Non-pigmented ciliary epithelial cell (primary cell): ENCODE measurements at places on chromosomes 4 and X.

- DNase-seq: no peak
Observed at GRCh38 chrX:149903889-149904748, 23.1 kb downstream of the MAGEA8 start.

GRCh38 chr4:51842167-51842553 lies 793 bp upstream of the DCUN1D4 start:
- DNase-seq: no peak

DNA sequence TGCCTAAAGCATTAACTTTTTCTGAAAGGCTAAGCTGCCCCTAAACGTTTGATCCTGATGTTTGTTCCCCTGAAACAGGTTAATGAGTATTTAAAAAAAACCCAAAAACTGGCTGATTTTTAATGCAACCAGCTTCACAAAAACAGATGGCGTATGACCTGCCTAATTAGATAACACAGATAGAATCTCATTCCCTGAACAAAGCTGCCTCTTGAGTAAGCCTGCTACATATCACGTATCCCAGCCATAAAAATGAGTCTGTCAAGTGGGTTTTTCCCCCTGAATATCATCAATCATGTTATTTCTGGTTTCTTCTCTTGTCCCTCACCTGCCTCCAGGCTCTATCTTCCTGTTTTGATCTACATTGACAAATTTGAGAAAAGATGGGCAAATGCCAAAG lies 154.2 kb upstream of the FAM9B start:
- DNase-seq: no peak

- DNase-seq: no peak
Observed at GRCh38 chr4:22877486-22878052, 184.8 kb downstream of the GBA3 start.

GRCh38 chrX:12390301-12390700 lies 252.0 kb downstream of the FRMPD4 start:
- DNase-seq: no peak

DNA sequence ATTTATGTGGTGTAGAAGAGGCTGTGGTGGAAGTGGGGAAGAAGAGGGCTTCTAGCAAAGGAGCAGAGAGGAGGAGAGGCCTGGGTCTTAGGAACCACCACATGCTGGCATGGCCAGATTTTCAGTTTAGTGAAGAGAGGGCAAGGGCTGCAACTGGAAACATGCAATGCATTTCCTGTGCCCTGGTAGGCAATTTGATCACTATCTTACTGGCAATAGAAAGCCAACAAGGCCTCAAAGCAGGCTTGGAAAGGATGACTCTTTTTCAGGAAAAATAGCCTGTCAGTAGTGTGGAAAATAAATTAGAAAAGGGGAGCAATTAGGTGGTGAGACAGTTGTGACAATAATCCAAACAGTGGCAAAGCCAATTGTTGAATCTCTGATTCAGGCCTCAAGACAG lies 501.9 kb upstream of the ZFP42 start:
- DNase-seq: no peak

GRCh38 chr4:160091631-160092030 lies 988.8 kb downstream of the RAPGEF2 start:
- no peak for DNase-seq

- DNase-seq: peak; percentile 52
Observed at GRCh38 chrX:19811807-19812604, 75.4 kb downstream of the SH3KBP1 start.

- no peak for DNase-seq
Observed at GRCh38 chr4:8427262-8427661, 13.3 kb downstream of the ACOX3 start.

GRCh38 chrX:150889131-150889530 lies 9.3 kb downstream of the CD99L2 start:
- no peak for DNase-seq

- DNase-seq: no peak
Observed at GRCh38 chrX:84467898-84468297, 34.4 kb downstream of the HDX start.

GRCh38 chr4:44679060-44679459 lies 840 bp downstream of the GUF1 start:
- no peak for DNase-seq

GRCh38 chrX:16671005-16671404 lies 21.0 kb downstream of the S100G start:
- DNase-seq: no peak

DNA sequence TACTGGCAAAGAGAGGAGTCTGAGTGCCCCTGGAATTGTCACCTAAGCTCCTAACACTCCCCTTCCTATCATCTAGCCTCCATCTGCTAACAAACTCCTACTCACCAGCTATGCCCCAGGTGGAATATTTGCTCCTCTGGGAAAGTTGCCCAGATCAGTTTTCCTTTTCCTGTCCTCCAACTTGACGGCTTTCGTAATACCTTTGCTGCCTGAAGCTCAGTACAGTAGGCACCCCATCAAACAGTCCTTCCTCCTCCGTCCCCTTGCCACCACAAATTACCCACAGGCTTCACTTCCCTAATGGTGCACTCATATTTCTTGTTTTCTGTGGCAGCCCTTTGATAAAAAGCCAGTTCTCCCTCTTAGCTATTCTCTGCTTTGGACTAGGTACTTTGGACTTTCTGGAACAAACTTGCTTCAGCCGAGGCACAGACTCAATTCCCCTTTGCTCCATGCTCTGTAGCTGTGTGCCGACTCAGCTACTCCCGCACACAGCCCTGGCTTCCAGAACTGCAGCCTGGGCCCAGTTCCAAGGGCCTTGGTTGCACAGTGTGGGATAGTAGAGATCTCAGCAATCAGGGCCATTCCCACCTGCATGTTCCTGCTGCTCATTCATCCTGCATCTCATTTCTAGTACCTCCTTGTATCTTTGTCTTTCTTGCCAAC lies 605.1 kb downstream of the BCOR start:
- no peak for DNase-seq

DNA sequence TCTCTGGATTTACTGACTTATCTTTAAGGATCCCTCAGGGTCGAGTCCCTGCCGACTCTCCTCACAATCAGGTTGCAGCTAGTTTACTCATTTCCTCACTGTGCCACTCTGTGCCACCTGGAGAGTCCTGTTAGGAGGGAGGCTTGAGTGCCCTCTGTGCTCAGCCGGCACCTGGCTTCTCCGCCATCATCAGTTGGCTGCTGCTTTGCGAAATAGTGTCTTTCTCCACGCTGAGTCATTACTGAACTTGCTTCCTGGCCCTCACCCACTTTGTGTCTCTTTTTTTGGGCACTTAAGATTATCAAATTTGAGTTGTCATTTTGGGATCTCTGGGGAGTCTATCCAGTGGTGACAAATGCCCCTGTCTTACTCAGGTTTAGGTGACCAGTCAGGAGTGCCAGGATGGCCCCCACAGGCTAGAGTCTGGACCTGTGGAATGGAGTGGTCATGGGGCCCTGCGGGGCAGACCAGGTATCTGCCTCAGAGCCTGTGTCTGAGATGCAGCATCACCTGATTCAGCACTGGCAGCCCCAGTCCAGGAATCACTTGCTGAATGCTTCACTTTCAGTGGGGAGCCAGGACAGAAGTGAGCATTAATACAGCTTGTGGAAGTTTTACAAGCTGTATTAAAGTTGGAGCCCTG lies 37.7 kb downstream of the JADE1 start:
- DNase-seq: no peak

DNA sequence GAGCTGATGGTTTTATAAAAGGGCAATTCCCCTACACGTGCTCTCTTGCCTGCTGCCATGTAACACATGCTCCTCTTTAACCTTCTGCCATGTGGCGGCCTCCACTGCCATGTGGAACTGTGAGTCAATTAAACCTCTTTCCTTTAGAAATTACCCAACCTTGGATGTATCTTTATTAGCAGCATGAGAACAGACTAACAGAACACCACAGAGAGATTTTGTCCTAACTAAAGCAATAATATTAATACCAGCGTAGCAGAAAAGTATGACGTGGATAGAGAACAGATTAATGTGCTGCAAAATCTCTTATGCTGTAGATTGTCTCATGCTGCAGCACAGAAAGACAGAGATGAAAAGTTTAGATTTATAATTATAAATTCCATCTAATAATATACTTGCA lies 23.1 kb downstream of the AIMP1 start:
- DNase-seq: no peak

DNA sequence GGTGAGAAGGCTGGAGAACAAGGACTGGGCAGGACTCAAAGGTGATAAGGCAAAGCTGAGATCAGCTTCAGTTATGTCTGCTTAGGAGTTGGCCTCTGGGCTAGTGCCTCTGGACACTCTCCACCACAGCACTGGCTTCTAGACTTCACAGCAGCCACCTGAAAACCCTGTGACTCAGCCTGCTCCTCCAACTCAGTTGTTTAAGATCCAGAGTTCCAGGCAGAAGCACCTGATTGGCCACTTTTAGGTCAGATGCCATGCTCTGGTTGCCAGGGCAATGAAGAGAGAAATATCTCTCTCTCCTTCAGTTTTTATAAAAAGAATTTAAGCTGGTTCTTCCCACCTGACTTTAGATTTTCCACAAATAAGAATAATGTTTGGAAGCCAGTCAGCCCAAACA lies 47.9 kb upstream of the BLTP1 start:
- no peak for DNase-seq

DNA sequence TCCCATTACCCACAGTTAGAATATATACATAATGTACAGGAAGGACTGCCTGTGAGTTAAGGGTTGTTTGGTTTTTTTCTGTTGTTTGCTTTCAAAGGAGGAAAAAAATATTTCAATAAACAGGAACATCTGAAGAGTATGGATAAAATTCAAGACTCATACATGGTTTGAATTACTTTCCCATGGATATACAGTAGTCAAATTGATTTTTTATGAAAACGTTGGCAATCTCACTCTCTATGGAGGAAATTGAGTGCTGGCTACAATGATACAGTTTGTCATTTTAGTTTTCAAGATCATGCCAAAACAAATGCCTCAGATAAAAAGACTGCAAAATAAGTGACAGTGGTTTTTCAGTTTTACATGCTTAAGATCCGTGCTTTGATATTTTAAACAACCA lies 116.6 kb downstream of the SH3RF1 start:
- no peak for DNase-seq

GRCh38 chrX:130118441-130119311 lies 8.4 kb upstream of the ELF4 start:
- DNase-seq: peak; percentile 32

DNA sequence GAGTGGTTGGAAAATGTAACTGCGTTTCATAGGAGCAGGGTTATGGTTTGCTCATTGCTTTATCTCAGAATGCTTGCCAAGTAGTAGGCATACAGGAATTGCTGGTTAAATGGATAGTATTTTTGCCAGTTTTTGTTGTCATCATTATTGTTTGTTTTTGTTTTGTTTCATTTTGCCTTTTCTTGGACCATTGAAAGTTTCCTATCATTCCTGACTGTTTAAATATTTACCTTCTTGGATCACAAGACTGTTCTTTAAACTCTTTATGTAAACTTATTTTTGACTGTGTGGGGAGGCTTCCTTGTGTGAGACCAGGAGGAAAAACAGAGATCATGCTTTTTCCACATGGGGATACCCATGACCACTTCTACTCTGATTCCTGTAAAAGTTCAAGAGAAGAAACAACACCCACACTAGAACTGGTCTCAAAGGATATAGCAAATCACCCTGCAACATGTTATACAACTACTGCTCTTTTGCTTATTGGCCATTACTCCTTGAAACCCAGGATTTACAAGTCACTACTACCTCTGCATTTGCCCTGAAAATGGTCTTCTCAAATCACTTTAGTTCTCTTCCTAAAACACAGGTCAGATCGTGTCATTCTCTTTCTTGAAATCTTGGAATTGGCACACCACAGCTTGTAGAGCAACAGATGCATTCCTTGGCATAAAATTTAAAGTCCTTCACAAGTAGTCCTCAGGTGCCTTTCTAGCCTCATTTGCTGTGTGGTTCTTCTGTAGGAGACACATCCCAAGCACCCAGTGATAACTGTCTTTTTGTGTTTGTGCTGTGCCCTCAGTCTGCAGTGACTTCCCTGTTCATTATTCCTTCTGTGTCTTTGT lies 51.3 kb downstream of the FNIP2 start:
- no peak for DNase-seq

GRCh38 chr4:179755322-179755721 lies 2313.1 kb upstream of the AGA start:
- DNase-seq: no peak

- DNase-seq: no peak
Observed at GRCh38 chrX:11151799-11152559, 40.8 kb downstream of the HCCS start.
